Lower lobe of right lung (tissue), 2 donors: ENCODE measurements at places on chromosomes 7 and 10.

GRCh38 chr7:135257-135653, 57.1 kb upstream of the FAM20C start:
- DNase-seq: no peak

GRCh38 chr10:12975266-12975665, 26.2 kb downstream of the CCDC3 start:
- DNase-seq: no peak

DNA sequence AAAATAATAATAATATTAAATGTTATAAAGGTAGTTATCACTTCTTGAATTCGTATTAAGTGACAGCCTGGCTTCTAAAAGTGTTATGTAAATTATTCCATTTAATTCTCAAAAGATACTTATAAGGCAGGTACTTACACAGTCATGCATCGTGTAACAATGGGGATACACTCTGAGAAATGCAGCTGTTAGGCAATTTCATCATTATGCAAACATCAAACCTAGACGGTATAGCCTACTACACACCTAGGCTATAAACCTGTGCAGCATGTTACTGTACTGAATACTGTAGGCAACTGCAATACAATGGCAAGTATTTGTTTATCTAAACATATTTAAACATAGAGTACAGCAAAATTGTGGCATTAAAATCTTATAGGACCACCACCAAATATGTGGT, 1.5 kb downstream of the IFIT1 start:
- no peak for DNase-seq

GRCh38 chr10:132918264-132918616, 24.1 kb downstream of the CFAP46 start:
- DNase-seq: no peak

- DNase-seq: no peak
These were observed 31.9 kb downstream of the NEUROD6 start for GRCh38 chr7:31308652-31309051.

- DNase-seq: no peak
These were observed 54.6 kb downstream of the HTR5A start for GRCh38 chr7:155124706-155125105.

DNA sequence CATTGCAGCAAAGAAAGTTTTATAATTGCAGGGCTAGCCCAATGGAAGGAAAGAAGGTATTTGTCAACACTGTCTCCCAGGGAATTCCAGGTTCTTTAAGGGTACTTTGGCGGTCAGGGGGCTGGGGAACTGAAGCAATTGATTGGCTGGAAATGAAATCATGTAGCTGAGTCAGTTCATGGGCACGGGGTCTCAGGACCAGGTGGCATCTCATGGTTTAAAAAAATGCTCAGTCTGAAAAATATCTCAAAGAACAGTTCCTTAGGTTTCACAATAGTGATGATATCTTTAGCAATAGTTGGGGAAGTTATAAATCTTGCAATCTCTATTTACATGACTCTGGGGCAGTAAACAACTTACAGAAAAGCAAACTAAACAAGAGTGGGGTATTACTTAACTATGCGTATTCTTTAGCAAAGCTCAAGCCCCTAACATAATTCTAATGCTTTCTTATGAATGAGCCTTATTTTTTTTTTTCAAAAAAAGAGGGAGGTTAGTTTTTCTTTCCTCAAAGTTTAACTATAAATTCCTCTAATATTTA, 376.9 kb upstream of the NRG3 start:
- DNase-seq: no peak

DNA sequence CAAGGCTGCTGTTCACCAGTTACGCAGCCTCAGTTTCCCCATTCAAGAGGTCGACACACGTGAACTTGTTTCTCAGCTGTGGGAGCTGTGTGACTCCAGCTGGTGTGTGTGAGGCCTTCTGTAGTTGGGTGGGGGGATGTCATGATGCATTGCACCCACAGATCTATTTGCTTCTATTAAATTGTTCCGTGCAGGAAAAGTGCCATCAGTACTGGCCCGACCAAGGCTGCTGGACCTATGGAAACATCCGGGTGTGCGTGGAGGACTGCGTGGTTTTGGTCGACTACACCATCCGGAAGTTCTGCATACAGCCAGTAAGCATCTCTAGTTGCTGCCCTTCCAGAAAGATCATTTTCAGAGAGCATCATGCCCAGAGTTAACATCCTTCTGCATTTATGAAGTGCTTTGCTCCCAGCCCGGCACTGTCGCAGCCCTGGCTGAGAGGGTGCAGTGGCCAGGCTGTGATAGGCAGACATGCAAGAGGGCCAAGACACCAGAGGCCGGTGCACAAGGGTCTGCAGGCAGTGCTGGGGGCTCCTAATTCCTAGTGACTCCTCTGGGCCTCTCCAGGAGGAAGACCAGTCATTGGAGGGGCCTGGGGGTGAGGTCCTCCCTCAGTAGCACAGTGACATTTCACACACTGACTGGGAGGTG, 60.2 kb downstream of the MKI67 start:
- DNase-seq: no peak

GRCh38 chr10:649798-650440, 39.5 kb downstream of the DIP2C start:
- DNase-seq: no peak

- no peak for DNase-seq
These were observed 13.5 kb upstream of the ELMO1 start for GRCh38 chr7:37462138-37462537.

DNA sequence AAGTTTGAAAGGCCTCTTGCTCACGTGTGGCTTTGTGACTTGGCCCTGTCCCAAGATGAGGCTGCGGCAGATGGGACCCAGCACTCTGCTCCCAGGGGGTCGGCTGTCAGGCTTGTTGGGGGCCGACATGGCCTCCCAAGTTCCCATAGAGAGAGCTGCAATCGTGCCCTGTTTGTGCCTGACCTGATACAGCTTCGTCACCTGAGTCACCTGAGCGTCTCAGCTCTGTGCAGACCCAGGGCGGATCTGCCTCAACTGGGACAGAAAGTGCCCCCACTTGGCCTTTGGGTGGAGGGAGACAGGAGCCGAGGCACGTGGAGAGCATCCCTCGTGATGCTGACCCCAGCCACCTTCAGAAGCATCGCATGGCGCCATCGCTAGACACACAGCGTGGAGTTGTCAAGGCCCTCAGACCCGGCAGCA, 21.7 kb downstream of the PAPOLB start:
- no peak for DNase-seq

- DNase-seq: no peak
These were observed 63.7 kb downstream of the PRKG1 start for GRCh38 chr10:51137756-51138529.

DNA sequence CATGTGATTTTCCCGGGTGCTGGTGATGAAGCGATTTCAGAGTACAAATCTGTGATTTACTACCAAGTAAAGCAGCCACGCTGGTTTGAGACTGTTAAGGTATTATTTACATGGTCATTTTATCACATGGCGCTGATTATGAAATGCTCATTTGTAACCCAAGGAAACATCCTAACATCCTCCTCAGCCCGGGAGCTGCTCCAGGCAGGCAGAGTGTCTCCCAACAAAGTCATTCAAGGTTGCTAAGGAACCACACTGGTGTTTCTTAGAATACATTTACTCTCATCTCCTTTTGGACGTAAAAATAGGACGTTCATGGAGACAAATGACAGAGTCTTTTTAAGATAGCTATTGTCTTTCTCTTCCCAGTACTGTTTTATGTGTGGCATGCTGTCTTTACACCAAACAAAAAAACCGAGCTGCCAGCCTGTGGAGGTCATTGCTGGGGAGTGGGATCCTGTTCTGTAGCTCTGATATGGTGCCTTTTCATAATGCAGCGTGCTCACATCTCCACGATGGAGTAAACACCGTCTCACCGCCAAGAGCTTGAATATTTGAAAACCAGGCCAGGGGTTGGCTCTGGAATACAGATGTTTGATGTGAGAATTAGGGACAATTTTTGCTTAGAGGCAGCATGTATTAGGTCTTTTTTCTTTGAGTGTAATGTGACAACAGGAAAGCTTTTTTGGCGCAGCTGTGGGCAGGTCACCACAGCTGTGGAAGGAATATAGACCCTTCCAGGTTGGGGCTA, 119.6 kb downstream of the DOCK1 start:
- no peak for DNase-seq

GRCh38 chr7:152862006-152862405, 102.5 kb downstream of the ACTR3B start:
- no peak for DNase-seq

DNA sequence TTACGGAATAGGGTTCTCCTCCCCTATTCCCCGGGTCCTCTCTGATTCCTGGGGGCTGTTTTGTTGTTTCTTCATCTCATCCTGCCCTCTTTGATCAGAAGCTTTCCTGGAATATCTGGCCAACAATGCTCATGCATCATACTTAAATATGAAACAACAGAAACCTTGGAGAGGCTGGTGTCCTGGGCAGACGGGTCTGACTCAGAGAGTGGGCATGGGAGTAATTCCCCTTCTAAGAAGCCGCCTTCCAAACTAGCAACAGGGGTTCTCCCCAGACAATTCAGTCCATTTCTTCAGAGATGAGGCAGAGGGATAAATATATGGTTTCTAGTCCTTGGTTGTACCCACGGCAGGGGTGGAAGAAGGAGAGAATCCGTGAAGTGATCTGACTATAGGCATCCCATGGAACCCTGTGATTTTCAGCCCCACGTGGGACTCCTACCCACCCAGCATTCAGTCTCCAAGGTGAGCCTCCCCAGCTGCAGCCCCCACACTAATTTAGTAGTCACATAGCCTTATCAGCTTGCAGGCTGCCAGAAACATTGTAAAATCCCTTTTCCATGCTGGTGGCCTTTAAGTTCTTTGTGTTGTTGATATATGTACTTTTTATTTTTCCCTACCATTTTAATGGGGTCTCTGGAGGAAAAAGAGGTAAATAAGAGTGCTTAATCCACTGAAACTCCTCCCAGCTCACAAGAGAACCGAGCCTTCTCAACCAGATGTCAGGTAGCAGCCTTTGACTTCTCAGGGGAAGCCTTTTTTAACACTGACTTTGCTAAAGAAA, 119.2 kb downstream of the SFMBT2 start:
- no peak for DNase-seq
